ENCODE measurements at places on chromosomes 4 and X.

DNA sequence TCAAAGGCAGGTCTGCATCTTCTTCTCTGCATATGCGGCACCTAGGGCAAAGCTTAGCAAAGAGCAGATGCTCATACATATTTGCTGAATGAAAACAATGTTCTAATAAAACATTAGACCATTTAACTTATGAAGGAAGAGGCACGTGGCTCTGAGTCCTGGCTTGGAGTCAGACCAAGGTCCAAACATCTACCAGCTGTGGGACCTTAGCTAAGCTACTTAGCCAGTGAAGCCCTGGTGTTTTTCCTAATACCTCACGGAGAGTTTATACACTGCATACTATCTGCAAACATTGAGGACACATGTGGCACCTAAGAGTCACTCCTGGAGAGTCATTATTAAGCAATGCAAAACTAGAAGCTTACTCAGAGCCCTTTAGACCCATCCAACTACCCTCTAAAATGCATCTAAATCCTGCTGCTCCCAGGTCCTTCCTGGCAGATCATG, 9.0 kb downstream of the PDGFC start:
- no peak for DNase-seq

GRCh38 chrX:73817393-73818199, 254.6 kb downstream of the CHIC1 start:
- no peak for DNase-seq

DNA sequence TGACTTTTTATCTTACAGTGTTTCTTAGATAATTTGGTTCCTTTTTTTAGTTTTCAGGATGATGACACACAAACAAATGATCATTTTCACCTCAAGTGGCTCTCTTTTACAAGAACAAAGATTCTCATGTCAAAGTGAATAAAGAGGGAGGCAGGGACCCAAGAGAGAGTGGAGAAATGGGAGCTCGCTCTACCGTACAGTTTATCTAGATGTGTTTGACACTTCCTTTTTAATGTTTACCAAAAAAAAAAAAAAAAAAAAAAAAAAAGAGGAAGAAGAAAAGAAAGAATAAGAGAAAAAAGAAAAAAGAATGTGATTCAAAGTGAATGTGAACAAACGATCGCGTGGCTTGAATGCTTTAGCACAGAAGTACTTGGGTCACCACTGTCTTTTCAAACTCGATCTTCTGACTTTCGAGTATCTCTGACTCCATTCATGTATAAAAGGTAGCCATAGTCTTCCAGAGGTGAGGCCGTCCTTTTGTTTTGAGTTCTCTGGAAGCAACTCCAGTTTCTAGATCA, 75.6 kb upstream of the GRXCR1 start:
- DNase-seq, result no peak

DNA sequence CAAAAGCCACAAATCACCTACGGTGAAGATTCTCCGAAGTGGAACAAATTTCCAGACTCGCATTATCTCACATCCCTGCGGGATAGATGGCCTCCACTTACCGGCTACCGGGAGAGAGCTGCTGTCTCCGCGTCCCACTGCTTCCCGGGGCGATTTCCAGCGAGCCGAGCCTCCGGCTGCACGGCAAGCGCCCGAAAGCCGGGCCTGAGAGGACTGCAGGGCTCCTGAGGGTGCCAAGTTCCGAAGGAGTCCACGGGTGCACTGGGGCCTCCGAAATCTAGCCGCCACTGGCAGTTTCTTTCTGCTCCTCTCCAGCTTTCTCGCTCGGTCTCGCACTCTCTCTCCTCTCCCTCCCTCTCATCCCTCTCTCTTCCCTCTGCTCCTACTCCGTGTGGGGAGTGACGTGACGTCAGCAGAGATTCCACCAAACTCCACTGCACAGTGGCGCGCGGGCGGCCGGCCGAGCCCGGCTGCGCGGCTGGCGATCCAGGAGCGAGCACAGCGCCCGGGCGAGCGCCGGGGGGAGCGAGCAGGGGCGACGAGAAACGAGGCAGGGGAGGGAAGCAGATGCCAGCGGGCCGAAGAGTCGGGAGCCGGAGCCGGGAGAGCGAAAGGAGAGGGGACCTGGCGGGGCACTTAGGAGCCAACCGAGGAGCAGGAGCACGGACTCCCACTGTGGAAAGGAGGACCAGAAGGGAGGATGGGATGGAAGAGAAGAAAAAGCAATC, 14.0 kb upstream of the PITX2 start:
- DNase-seq, result no peak

DNA sequence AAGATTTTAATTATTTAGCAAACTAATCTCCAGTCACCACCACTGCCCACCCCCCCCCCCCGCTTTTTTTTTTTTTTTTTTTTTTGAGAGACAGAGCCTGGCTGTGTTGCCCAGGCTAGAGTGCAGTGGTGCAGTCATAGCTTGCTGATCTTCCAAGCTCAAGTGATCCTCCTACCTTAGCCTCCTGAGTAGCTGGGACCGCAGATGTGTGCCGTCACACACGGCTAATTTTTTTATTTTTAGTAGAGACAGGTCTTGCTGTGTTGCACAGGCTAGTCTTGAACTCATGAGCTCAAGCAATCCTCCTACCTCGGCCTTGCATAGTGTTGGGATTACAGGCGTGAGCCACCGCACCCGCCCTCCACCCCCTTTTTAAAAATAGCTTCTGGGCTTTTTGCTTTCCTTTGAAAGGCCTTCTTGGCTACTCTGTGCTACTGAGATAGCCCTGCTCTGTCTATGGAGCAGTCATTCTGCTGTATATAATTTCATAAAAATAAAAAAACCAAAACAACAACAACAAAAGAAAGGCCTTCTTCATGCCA, 18.7 kb downstream of the TXLNG start:
- DNase-seq, result no peak

DNA sequence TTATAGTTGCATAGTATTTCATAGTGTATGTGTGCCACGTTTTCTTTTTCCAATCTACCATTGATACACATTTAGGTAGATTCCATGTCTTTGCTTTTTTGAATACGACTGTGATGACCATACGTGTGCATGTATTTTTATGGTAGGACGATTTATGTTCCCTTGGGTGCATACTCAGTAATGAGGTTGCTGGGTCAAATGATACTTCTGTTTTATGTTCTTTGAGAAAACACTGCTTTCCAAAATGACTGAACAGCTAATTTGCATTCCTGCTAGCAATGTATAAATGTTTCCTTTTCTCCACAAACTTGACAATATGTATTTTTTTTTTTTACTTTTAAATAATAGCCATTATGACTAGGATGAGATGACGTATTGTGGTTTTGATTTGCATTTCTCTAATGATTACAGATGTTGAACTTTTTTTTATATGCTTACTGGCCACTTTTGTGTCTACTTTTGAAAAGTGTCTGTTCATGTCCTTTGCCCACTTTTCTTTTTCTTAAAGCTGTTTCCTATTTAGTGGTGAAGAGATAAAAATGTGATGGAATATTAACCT, 969.5 kb upstream of the NDST4 start:
- DNase-seq, result no peak

GRCh38 chrX:107818900-107819521, 6.7 kb upstream of the MID2 start:
- DNase-seq, result no peak

- peak; percentile 86 for DNase-seq
Observed at GRCh38 chr4:24912252-24913118, at the start of gene CCDC149. Gene CCDC149 (minus strand): TSS chr4:24913042. CDS start chr4:24912864, 178 bp downstream.

DNA sequence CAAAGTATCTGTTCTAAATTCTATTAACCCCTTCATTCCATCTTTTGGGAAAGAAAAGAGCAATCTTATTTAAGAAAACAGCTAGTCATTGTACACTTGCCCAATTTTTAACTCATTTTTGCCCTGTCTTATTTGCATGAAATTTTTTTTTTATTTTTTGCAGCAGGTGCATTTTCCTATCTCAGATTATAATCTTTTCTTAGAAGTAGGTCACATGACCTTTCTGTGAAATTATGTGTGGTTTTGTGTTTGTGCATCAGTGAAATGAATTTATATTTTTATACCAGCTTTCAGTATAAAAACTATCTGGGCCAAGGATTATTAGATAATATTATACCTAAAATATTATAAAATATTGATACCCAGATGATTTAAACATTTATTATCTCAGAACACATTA, 145.6 kb downstream of the INPP4B start:
- DNase-seq, result no peak

DNA sequence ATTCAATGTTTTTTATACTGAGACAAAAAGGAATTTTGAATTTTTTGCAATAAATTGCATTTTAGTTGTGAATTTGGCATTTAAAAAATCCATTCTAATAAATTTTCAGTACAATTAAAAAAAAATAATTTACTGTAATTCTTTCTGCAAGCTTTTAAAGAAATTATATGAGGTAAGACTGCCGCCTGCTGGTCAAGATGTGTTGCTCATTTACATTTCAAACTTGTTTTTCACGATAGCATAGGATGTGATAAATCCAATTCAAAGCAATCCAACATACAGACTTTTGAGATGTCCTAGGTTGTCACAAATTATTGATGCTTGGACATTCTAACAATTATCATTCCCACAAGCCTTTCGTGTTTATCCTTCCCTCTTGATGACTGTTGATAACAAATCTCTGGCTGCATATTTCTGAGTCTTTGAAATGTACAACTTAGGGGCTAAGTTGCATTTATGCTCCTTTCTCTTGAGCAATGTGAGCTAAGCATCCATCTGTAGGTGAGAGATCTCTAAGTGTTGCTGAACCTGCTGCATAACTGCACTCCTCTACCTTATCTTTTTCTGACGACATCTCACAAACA, 21.7 kb upstream of the MFAP3L start:
- no peak for DNase-seq

GRCh38 chrX:44795945-44796450, 47.8 kb upstream of the DUSP21 start:
- no peak for DNase-seq

- DNase-seq, result no peak
Observed at GRCh38 chr4:173834151-173834550, 304.1 kb upstream of the HAND2 start.

DNA sequence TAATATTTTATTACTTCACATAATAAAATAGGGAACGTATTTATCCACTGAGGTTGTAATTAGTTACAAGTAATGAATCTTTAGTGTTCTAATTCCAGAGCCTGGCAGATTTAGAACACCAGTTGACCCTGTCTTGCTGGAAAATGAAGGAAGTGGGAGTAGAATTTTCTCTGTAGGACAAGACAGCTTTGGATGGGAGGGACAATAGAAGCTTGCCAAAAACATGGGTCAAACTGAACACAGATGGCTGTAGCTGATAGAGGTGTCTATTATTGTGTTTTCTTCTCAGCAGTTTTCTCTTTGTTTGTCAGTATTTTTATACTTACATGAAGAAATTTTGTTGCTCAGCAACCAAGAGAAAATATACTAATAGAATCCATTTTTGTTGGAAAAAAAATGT, 20.2 kb downstream of the FAT4 start:
- DNase-seq, result no peak

GRCh38 chr4:123444290-123444731, 47.7 kb downstream of the SPRY1 start:
- DNase-seq, result peak; percentile 37

GRCh38 chrX:15881381-15881897, 26.8 kb upstream of the AP1S2 start:
- DNase-seq, result no peak

- DNase-seq, result no peak
Observed at GRCh38 chr4:86319390-86319789, 40.5 kb downstream of the MAPK10 start.

- DNase-seq, result no peak
Observed at GRCh38 chr4:49063670-49064069, 77.6 kb downstream of the CWH43 start.

All from right cardiac atrium (tissue), 5 donors.